ENCODE measurements at places on chromosomes 6 and 20.

DNA sequence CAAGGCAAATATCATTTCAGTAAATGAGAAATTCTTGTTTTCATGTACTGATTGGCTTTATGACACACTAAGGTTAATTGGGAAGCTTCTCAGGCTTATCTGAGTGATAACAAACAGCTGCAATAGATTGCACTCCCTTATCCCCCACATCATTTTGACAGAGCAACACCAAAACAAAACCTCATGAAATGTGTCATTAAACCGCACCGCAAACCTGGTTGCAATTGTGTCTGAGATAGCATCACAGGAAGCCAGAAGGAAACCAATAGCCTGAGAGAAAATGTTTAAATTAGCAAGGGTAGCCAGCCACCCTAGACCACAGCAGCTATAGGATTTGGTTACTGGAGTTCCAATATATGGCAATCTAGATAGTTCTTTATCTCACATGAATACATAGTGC, 31.6 kb upstream of the LAMA4 start:
- DNase-seq: peak; percentile 57

DNA sequence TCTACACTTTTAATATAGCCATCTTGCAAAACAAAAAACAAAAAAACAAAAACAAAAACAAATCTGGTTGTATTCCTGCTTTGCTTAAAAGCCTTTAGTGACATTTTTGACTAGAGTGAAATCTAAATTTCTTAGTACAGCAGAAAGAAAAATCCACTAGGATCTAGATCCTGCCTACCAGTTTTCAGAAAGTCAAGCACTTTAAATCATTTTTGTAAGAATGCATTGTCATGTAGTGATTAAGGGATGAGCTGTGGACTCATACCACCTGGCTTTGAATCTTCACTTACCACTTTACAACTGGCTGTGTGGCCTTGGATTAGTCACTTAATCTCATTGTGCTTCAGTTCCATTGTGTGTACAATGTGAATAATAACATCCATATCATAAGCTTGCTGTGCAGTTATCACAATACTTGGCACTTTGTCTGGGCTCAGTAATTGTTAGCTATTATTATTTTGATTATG, 4.0 kb downstream of the MKKS start:
- DNase-seq: no peak

DNA sequence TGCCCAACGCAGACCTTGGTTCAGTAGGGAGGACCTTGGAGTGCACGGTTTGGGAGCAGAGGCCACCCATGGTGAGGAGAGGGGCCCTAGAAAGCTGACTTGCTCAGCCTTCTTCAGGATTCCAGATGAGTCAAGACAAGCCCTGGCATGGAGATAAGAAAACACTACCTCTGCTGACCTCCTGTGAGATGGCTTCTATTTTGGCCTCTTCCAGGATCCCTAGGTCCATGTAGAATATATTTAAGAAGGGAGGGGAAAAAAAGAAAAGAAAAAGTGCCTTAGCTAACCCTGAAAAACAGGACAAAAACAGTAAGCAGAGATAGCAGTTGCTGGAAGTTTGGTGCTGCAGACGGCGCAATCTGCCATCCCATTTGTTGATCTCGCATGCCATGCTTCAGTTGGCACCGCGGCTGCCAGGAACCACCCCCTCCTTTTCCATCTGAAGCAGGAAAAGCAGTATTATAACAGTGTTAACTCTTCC, 100.0 kb downstream of the ARMC2 start:
- no peak for DNase-seq

GRCh38 chr20:61570646-61571195, 318.7 kb downstream of the CDH4 start:
- no peak for DNase-seq

Measured in stimulated activated CD8-positive, alpha-beta memory T cell treated with anti-CD3 and anti-CD28 coated beads, Interleukin-15, amount 100 ng/mL, for 48 hours (primary cell).